Activated T-helper 17 cell treated with anti-CD3 and anti-CD28 coated beads, Interleukin-2, amount 50 U/mL, for 72 hours (primary cell): ENCODE measurements at places on chromosomes 4 and X.

DNA sequence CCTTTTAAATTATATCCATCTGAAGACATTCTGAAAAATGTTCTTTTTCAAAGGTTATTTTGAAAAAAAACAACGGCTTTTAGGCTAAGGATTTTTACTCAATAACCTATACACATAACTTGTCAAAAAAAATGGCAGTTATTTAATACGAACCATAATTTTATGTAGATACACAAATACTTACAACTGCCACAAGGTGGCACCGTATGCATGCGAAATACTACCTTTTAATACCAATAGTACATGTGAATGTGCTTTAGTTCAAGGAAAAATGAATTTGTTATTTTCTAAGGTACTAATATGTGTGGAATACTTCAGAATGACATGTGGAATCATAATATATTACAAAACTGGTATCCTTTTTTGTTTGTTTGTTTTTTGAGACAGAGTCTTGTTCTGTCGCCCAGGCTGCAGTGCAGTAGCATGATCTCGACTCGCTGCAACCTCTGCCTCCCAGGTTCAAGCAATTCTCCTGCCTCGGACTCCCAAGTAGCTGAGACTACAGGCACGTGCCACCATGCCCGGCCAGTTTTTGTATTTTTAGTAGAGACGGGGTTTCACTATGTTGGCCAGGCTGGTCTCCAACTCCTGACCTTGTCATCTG is 4.6 kb upstream of the MAD2L1 start:
- H3K4me1 ChIP-seq = peaks cover 16% of the 10 kb centered on the region
- H3K36me3 ChIP-seq = peaks cover 15% of the 10 kb centered on the region
- ATAC-seq = no peak
- H3K27ac ChIP-seq = no peak overlapping the region
- no peaks in the 10 kb centered on the region for H3K27me3 ChIP-seq
- no peak overlapping the region for H3K4me3 ChIP-seq

DNA sequence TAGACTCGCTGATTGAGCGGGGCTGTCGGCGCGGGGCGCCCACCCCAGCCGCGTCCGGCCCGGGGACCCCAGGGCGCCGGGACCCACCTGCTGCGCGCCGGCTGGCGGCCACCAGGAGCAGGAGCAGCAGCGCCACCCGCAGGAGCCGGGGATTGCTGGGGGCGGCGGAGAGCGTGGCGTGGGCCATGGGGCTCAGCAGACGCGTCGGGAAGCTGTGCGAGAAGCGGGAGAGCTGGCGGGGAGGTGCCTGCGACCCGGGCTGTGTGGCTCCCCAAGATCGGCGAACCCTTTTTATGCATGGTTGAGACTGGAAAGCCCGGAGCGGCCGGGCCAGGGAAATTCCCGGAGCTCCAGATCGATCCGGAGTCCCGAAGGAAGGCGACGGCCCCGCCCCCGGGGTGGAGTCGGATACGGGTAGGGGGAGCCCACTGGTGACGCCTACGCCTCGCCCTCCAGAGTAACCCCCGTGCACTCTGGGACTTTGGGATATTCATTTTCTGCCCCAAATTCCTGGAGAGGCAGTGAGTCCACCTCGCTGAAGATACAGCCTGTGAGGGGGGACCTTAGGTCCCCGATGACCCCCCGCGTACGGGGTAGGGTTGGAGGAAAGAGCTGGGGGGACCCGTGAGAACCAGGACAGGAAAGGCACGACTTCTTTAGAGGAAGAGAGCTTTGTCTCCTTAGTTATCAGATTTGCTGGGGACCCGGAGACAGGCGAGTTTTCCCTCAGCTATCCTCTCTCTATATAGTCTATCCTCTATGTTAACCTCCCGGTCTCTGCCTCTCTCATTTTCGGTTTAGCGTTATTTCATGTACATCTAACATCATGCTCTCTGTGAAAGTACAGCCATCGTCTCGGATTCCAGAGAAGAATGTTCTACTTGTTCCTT is at the start of gene CXCL3:
Gene CXCL3 (minus strand): TSS at position 265 of the 890 bp plus-strand sequence. CDS start 78 bp downstream, at position 187.
- peak; percentile 24 for ATAC-seq
- peak within 1 kb of the TSS; percentile 71 for H3K4me3 ChIP-seq
- H3K27ac ChIP-seq = no peak within 1 kb of the TSS

GRCh38 chr4:15672101-15672500 is 9.5 kb upstream of the FAM200B start:
- H3K27me3 ChIP-seq = no peaks in the 10 kb centered on the region
- no peak for ATAC-seq
- H3K4me1 ChIP-seq = no peaks in the 10 kb centered on the region
- H3K27ac ChIP-seq = no peak overlapping the region

DNA sequence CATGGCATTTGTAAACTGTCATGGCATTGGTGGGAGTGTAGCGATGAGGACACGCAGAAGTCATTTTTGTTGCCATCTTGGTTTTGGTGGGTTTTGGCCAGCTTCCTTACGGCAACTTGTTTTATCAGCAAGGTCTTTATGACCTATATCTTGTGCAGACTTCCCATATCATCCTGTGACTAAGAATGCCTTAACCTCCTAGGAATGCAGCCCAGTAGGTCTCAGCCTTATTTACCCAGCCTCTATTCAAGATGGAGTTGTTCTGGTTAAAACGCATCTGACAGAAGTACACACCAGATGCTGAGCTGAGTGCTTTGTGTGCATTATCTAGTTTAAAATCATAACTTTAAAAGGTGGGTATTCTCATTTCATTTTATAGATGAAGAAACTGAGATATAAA is 268.8 kb upstream of the GALNT7 start:
- H3K27me3 ChIP-seq = no peaks in the 10 kb centered on the region
- H3K4me1 ChIP-seq = no peaks in the 10 kb centered on the region
- no peak overlapping the region for H3K27ac ChIP-seq
- no peak for ATAC-seq
- no peak overlapping the region for H3K4me3 ChIP-seq

GRCh38 chrX:107845625-107846024 is 20.0 kb downstream of the MID2 start:
- H3K27ac ChIP-seq = no peak overlapping the region
- peaks cover 22% of the 10 kb centered on the region for H3K36me3 ChIP-seq
- peaks cover 4% of the 10 kb centered on the region for H3K4me1 ChIP-seq
- H3K4me3 ChIP-seq = no peak overlapping the region
- peak; percentile 91 for ATAC-seq

DNA sequence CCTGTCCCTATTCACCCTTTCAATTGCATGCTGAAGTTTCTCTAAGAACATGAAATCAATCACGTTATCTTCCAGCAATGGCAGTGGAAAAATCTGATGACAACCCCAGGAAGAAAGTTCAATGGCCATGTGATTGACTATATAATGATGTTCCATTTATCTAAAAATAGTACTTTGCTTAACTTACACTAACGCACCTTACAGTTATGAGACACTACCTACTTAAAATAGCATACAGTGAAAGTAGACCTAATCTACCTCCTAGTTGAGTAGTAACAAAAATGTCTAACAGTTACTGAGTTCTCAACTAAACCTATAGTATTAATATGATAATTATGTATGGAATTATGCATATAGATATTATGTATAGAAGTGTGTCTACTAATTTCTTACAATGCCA is 28.6 kb upstream of the PGM2 start:
- no peak overlapping the region for H3K4me3 ChIP-seq
- no peaks in the 10 kb centered on the region for H3K36me3 ChIP-seq
- no peak overlapping the region for H3K27ac ChIP-seq
- ATAC-seq = peak; percentile 61
- no peaks in the 10 kb centered on the region for H3K4me1 ChIP-seq
- peaks cover 3% of the 10 kb centered on the region for H3K27me3 ChIP-seq

GRCh38 chr4:55910140-55910539 is 38.6 kb upstream of the CEP135 start:
- no peak for ATAC-seq
- H3K4me3 ChIP-seq = no peak overlapping the region
- H3K4me1 ChIP-seq = peaks cover 12% of the 10 kb centered on the region
- no peak overlapping the region for H3K27ac ChIP-seq

- H3K4me1 ChIP-seq = no peaks in the 10 kb centered on the region
- no peaks in the 10 kb centered on the region for H3K36me3 ChIP-seq
- no peak for ATAC-seq
Measured at GRCh38 chr4:97910005-97910404, 233.3 kb downstream of the STPG2 start.

DNA sequence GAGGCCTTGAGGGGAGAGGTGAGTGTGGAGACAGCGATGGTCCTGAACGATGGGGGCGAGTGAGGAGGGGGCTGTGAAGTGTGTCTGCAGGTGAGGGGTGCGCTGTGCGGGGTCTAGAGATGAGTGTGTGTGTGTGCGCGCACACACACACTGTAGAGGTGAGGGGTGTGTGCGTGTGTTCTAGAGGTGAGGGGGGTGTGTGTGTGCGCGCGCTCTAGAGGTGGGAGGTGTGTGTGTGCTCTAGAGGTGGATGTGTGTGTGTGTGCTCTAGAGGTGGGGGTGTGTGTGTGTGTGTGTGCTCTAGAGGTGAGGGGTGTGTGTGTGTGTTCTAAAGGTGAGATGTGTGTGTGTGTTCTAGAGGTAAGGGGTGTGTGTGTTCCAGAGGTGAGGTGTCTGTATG is 574 bp downstream of the BST1 start:
- peak; percentile 7 for ATAC-seq
- H3K4me3 ChIP-seq = peak overlapping the region; percentile 79
- no peaks in the 10 kb centered on the region for H3K4me1 ChIP-seq
- H3K27me3 ChIP-seq = peaks cover 4% of the 10 kb centered on the region
- H3K27ac ChIP-seq = no peak overlapping the region

DNA sequence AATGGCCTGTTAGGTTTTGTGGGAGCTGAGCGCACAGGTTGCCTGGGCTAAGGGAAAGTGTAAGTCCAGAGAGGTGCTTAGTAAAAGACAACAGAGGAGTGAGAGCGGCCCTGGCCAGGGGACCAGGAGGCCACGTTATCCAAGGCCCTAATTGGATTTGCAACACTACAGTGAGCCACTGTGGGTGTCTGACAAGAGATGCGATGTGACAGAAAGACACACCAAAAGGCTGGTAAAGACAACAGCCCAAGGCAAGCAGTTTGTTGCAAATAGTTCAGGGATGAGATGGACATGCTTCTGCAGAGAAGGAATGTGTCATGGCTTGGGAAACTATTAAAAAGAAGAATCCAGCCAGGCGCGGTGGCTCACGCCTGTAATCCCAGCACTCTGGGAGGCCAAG is 162.7 kb upstream of the KIT start:
- H3K36me3 ChIP-seq = no peaks in the 10 kb centered on the region
- no peak overlapping the region for H3K4me3 ChIP-seq
- H3K27me3 ChIP-seq = peaks cover 3% of the 10 kb centered on the region
- no peak overlapping the region for H3K27ac ChIP-seq

- ATAC-seq = no peak
- H3K4me3 ChIP-seq = no peak overlapping the region
- H3K4me1 ChIP-seq = no peaks in the 10 kb centered on the region
- H3K27me3 ChIP-seq = peaks cover 11% of the 10 kb centered on the region
Measured at GRCh38 chr4:8303081-8303480, 33.5 kb downstream of the HTRA3 start.

DNA sequence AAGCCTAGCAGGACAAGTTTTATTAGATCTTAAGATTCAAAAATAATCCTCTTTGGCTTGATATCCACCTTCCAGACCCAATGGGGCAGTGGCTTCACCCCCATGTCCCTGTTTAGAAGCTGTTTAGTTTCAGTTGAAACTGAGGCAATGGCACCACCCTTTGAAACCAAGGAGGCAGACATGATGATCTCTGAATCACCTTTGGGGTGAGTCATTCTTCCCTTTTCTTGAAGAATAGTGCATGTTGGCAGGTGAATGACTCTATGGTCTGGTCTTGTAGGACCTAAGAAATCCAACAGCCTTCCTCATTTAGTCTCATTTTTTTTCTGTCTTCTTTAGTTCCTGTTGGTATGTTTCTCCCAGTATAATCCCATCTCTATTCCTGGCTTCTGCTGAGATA is 29.5 kb upstream of the BMP15 start:
- H3K36me3 ChIP-seq = no peaks in the 10 kb centered on the region
- no peak overlapping the region for H3K4me3 ChIP-seq
- H3K4me1 ChIP-seq = no peaks in the 10 kb centered on the region
- ATAC-seq = peak; percentile 64

- H3K4me3 ChIP-seq = no peak overlapping the region
- H3K36me3 ChIP-seq = no peaks in the 10 kb centered on the region
- H3K27ac ChIP-seq = no peak overlapping the region
- H3K4me1 ChIP-seq = no peaks in the 10 kb centered on the region
- ATAC-seq = no peak
- no peaks in the 10 kb centered on the region for H3K27me3 ChIP-seq
Measured at GRCh38 chr4:45778514-45778913, 345.3 kb downstream of the GABRG1 start.

GRCh38 chrX:85114776-85115175 is 111.1 kb downstream of the APOOL start:
- no peak for ATAC-seq
- H3K4me3 ChIP-seq = no peak overlapping the region
- no peak overlapping the region for H3K27ac ChIP-seq
- H3K27me3 ChIP-seq = no peaks in the 10 kb centered on the region
- H3K36me3 ChIP-seq = no peaks in the 10 kb centered on the region

- H3K27me3 ChIP-seq = peaks cover 8% of the 10 kb centered on the region
- H3K36me3 ChIP-seq = no peaks in the 10 kb centered on the region
- ATAC-seq = no peak
- H3K4me3 ChIP-seq = no peak overlapping the region
- H3K27ac ChIP-seq = no peak overlapping the region
Measured at GRCh38 chr4:151297170-151297569, 20.2 kb downstream of the PRSS48 start.

- H3K4me3 ChIP-seq = no peak overlapping the region
- H3K4me1 ChIP-seq = no peaks in the 10 kb centered on the region
- H3K27ac ChIP-seq = no peak overlapping the region
- no peak for ATAC-seq
- no peaks in the 10 kb centered on the region for H3K36me3 ChIP-seq
- no peaks in the 10 kb centered on the region for H3K27me3 ChIP-seq
Measured at GRCh38 chr4:22091906-22092305, 143.3 kb upstream of the KCNIP4 start.

GRCh38 chr4:91758487-91758886 is 545.3 kb upstream of the GRID2 start:
- no peaks in the 10 kb centered on the region for H3K4me1 ChIP-seq
- no peak overlapping the region for H3K27ac ChIP-seq
- ATAC-seq = no peak
- no peak overlapping the region for H3K4me3 ChIP-seq
- H3K36me3 ChIP-seq = no peaks in the 10 kb centered on the region
- H3K27me3 ChIP-seq = no peaks in the 10 kb centered on the region

GRCh38 chrX:8345473-8345872 is 119.2 kb upstream of the VCX3B start:
- H3K27me3 ChIP-seq = no peaks in the 10 kb centered on the region
- no peak overlapping the region for H3K27ac ChIP-seq
- ATAC-seq = no peak
- no peaks in the 10 kb centered on the region for H3K36me3 ChIP-seq
- no peaks in the 10 kb centered on the region for H3K4me1 ChIP-seq
